T-helper 17 cell (primary cell): ENCODE measurements at places on chromosomes 2 and 18.

- no peak overlapping the region for H3K27ac ChIP-seq
- no peaks in the 10 kb centered on the region for H3K4me1 ChIP-seq
- peaks cover 10% of the 10 kb centered on the region for H3K27me3 ChIP-seq
- no peak overlapping the region for H3K4me3 ChIP-seq
- no peak for DNase-seq
- H3K36me3 ChIP-seq = no peaks in the 10 kb centered on the region
These were observed 100.2 kb upstream of the CSRNP3 start for GRCh38 chr2:165369131-165369897.

DNA sequence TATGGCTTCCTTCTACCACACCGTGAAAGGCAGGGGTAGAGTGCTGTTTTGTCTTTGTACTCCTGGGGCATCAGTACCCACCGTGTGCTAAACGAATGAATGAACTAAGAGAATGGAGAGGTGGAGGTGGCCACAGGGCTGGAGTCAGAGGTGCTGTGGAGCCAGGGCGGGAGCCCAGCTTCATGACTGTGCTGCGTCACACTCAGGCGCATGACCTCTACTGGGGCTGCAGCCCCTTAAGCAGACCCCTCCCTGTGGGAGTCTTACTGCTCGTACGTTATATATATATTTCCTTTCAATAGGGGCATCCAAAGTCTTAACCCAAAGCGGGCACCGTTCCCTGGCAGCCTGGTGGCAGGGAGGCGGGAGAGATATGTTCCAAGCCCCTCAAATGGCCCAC lies 18.0 kb upstream of the LBH start:
- peaks cover 21% of the 10 kb centered on the region for H3K4me1 ChIP-seq
- no peak overlapping the region for H3K27ac ChIP-seq
- no peak overlapping the region for H3K4me3 ChIP-seq
- no peak for DNase-seq

GRCh38 chr18:22346401-22346952 lies 71.2 kb downstream of the CTAGE1 start:
- no peaks in the 10 kb centered on the region for H3K4me1 ChIP-seq
- no peaks in the 10 kb centered on the region for H3K36me3 ChIP-seq
- H3K4me3 ChIP-seq = peak overlapping the region; percentile 28
- peak overlapping the region; percentile 75 for H3K27ac ChIP-seq
- peaks cover 38% of the 10 kb centered on the region for H3K27me3 ChIP-seq

- H3K36me3 ChIP-seq = peaks cover 2% of the 10 kb centered on the region
- H3K27me3 ChIP-seq = no peaks in the 10 kb centered on the region
- DNase-seq = no peak
- no peak overlapping the region for H3K4me3 ChIP-seq
- H3K4me1 ChIP-seq = peaks cover 21% of the 10 kb centered on the region
These were observed 57.7 kb upstream of the SEMA4C start for GRCh38 chr2:96927405-96928171.

DNA sequence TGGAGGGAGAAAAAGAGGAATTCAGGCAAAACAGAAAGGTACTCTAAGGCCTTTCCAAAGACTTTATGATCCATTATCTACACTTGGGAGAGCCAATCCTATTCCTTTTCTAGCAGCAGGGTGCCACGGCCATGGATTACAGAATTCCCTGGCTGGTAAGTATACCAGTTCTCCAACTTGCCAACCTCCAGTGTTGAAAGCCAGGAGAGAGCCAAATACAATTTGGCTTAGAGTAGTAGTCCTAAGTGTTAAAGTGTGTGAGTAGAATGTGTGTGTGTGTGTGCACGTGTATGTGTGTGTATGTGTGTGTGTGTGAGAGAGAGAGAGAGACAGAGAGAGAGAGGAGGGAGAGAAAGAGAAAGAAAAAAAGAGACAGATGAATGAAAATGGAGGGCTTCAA lies 43.3 kb downstream of the WDPCP start:
- H3K4me1 ChIP-seq = peaks cover 3% of the 10 kb centered on the region
- no peak overlapping the region for H3K27ac ChIP-seq
- no peak overlapping the region for H3K4me3 ChIP-seq
- H3K27me3 ChIP-seq = no peaks in the 10 kb centered on the region
- no peak for DNase-seq
- H3K36me3 ChIP-seq = no peaks in the 10 kb centered on the region
